H54 (cell line): ENCODE measurements at places on chromosomes 1 and 21.

DNA sequence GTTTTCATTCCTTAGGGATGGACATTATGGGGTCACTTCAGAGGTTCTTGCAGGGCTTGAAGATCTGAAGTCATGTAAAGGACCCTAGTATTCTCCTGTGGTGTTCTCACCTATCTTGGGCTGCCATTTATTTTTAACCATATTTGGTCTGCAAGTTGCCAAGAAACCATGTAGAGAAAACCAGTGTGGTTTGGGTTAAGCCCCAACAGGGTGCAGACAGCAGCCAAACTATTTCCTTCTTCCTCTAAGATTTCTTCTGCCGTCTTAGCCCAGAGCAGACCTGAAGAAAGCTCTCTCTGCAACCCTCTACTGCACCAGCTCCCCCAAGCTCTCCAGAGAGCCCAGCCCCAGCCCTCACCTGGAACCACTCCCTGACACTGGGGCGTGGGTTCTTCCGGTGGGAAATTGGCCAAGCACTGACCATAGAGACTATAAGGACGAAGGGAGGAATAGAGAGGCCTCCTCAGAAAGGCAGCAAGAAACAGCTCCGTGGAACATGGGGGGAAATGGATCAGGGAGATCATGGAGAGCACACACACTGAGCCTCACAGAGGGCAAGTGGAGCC lies 136.6 kb downstream of the SYF2 start:
- DNase-seq, result no peak

DNA sequence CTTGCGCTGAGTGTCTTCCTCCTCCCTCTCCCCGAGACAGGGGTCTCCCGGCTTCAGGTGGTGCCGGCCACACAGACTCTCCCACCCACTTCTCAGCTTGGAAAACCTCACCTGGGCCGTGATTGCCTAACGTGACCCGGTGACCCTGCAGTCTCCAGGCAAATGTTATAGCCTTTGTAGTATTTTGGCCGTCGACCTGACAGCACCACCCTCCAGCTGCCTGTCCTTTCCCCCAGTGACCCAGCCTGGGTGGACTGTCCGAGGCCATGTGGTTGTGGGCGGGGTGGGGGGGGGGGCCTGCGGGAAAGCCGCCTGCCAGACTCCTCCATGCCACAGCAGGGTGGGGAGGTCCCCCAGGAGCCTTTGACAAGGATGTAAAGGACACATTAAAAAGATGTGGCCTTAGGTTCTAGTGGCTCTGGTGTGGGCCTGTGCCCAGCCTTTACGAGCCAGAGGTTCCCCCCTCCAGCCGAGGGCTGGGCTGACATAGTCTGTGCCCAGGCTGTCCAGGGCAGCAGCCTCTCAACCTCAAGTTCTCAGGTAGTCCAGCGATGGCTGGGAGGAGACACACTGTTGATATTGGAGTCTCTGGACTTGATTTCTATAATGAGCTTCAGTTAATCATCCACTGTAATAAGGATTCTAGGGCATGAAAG lies 8.1 kb downstream of the TOR3A start:
- no peak for DNase-seq

DNA sequence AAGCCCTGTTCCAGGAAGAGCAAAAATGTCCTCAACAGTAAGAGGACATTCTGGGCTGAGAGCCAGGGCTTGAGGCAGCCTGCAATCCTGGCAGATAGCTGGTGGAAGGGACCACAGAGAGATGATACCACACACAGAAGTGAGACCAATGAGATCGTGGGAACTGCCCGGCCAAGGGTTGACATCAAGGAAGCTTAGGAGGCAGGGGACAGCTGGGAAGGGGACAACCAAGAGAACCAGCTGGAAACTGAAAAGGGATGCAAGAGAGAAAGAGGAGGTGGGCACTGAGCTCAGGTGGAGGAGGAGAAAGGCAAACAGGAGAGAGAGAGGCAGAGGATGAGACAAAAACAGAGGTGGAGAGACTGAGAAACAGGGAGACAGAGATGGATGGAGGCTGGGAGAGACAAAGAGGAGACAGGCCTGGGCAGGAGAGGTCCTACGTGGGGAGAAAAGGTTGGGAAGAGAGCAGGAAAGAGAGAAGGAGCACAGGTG lies 9.2 kb downstream of the PDZK1IP1 start:
- no peak for DNase-seq

GRCh38 chr1:157404063-157404501 lies 148.2 kb downstream of the FCRL5 start:
- no peak for DNase-seq

DNA sequence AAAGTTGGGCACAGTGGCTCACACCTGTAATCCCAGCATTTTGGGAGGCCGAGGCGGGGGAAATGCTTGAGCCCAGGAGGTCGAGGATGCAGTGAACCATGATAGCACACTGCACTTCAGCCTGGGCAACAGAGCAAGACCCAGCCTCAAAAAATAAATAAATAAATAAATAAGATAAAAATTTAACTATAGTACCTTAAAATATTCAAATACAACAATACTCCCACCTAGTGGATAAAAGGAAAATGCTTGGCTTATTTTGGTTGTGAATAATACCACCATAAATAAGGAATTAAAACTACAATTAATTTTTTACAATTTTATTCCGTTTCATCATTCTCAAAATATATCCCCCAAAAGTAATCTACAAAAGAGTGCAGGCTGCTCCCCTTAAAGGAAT lies 8.1 kb downstream of the PSMG1 start:
- DNase-seq, result no peak

DNA sequence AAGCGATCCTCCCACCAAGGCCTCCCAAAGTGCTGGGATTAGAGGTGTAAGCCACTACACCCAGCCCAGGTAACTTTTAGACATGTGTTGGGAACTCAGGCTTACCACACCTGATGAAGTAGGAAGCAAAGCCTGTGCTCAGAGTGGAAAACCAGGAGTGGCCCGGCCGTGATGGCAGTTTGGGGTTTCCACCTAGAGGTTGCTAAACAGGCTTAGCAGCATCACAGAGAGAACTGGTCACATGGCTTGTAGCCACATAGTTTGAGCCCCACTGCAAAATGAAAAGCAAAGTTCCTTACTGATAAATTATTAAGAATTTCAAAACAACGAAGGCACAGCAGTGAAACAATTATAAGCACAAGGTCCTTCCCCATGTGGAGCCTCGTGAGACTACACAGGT lies 142.6 kb upstream of the CXADR start:
- no peak for DNase-seq

DNA sequence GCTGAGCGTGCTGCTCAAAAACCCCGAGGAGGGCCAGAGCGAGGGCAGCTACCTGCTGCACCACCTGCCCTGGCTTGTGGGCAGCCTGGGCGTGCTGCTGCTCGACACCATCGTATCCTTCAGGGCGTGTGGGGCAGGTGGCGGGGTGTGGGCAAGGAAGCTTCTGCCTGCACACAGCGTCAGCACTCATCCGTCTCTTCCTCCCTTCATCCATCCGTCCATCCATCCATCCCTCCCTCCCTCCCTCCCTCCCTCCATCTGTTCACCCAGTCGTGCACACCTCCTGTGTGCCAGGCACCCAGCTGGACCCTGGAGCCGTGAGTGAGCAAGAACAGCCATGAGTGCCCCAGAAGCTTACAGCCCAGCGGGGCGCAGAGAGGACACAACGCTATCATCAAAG lies 15.2 kb downstream of the SLC66A1 start:
- DNase-seq, result no peak

GRCh38 chr1:147551036-147551435 lies 9.7 kb downstream of the BCL9 start:
- no peak for DNase-seq

GRCh38 chr1:169679692-169680091 lies 31.7 kb downstream of the SELL start:
- no peak for DNase-seq

DNA sequence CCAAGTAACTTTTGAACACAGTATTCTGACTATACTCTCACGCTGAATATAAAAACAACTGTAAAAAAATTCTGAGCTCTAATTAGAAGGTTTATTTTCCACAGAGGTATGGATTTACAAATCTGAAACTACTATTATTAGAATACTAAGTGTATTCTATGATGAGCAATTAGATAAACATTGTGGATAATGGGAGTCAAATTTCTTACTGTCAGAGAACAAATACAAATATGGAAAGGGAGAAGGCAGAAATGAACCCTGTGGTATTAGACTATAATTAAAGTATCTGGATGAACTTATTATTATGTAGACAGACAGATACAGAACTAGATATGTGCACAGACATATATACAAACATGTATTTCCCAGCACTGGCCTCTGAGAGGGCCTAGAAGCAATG lies 22.6 kb downstream of the ALDH9A1 start:
- DNase-seq, result no peak

DNA sequence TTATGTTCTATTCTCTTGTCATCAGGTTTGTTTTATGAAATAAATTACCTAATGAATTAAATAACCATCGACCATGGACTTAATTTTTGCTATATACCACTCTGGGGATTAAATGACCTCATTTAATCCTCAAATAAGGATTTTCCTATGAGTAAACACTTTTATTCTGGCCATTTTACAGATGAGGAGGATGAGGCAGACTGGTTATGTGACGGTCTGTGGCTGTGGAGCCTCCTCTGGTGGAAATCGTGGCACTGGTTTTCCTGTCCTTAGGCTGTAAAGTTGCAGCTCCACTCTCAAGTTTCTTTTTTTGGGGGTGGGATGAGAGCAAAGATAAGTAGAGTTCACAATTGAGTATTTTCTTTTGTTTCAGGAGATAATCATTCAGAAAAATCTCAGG lies 105.2 kb downstream of the XCL2 start:
- no peak for DNase-seq
